Nucleus accumbens (tissue), 56 donors: ENCODE measurements at places on chromosomes 6 and 20.

GRCh38 chr6:52858416-52858815 lies 17.8 kb upstream of the GSTA5 start:
- DNase-seq: no peak

GRCh38 chr6:164150232-164150631 lies 735.7 kb downstream of the QKI start:
- DNase-seq: no peak

DNA sequence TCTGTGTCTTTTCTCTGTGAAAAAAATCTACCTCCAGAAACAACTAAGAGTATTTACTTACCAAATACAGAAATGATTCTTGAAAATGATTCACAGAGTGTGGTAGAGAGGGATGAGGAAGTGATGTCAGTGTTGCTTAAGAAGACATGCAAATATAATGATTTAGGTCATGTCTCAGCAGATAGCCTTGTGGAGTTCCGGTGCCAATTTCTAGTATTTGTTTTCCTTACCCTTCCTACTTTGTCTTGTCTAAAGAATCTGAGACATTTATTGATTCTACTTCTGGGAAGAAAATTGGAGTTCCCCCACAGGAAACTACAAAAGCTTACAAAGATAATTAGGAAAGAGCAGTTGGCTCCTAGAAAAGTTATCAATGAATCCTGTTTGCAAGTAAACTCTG lies 68.8 kb downstream of the GJA1 start:
- no peak for DNase-seq

DNA sequence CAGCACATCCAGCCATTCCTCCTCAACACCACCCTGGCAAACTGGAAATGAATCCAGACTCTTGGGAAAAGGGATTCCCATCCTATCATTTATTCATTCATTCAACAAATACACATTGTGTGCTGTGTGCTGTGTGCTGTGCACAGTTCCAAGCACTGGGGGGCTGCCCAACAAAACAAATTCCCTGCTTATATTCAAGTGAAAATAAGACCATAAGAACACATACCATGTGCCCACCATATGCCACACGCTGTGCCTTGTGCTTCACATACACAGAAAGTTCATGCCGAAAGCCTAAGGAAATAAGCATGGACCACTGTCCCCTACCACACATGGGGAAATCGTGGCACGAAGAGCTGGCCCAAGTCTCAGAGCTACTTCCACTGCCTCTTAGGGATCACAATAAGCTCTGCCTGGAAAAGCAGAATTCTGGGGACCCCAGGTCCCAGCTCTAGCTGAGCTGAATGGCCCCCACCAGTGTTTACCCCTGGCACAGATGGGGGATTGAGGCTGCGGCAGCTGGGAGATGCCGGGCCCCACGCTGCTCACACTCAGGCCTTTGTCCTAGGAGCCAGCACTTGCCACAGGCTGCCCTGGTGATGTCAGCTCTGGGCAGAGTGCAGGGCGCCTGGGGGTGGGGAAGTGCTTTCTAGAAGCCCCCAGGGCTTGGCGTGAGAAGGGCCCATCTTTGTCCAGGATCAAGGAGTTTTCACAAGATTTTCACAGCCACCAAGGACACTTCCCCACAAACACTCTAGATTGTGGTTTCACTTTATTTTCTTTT lies 99.6 kb downstream of the PREX1 start:
- peak; percentile 83 for DNase-seq

GRCh38 chr6:89180971-89181370 lies 35.1 kb downstream of the PM20D2 start:
- DNase-seq: no peak
